ENCODE measurements at places on chromosomes 2 and 18. TPM values are rescaled to one million over a fixed set of nuclear protein-coding genes. Genes with fewer than 3 reads are reported as not detected.

The MAPK4 gene
- total RNA-seq: 169 TPM

The GEN1 gene
- total RNA-seq: 3.0 TPM

- DNase-seq: no peak
Measured at GRCh38 chr2:198055716-198056115, 251.3 kb downstream of the PLCL1 start.

- no peak for DNase-seq
Measured at GRCh38 chr18:55416791-55417190, 171.2 kb downstream of the TCF4 start.

- DNase-seq: no peak
Measured at GRCh38 chr2:101036562-101036961, 34.5 kb downstream of the RPL31 start.

The ALPI gene
- total RNA-seq: not detected

All from heart left ventricle (tissue), 16 donors.